ENCODE measurements at places on chromosomes 7 and 10.
A peak's percentile ranks its signal among the peaks of the same experiment; 100 is the strongest.

DNA sequence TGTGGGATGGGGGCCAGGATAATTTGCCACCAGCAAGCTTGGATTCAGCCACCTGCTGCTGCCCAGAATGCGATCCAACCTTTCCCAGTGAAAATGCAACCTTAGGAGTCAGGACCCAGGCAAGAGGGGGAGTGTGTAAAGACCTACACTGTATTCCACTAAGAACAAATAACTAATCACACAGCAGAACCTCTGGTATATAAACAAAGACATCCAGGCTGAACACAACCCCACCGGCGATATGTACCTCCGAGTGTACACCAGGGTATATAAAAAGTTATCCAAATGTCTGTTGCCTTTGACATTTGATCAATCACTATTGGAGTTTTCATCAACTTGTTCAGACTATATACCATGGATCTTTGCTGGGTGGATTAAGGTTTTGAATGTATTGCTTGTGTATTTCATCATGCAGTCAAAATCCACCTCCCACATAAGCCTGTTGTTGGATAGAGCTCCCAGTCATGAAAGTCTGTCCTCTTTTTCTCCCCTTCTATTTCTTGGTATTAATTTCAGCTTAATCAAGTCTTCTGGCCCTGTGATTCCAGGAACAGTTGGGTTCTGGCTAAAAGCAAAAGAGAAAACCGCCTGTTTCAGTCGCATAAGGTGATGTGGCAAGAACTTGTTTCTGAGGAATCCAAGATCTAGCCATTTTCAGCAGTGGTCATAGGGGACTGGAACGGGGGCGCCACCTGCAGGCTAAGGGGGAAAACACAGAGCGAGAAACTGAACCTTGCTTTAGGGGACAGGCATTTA is 290.7 kb downstream of the CCDC3 start:
- peak; percentile 76 for DNase-seq

GRCh38 chr10:77516575-77516974 is 121.0 kb downstream of the KCNMA1 start:
- DNase-seq: no peak

GRCh38 chr10:80702143-80702542 is 164.4 kb downstream of the SH2D4B start:
- no peak for DNase-seq

DNA sequence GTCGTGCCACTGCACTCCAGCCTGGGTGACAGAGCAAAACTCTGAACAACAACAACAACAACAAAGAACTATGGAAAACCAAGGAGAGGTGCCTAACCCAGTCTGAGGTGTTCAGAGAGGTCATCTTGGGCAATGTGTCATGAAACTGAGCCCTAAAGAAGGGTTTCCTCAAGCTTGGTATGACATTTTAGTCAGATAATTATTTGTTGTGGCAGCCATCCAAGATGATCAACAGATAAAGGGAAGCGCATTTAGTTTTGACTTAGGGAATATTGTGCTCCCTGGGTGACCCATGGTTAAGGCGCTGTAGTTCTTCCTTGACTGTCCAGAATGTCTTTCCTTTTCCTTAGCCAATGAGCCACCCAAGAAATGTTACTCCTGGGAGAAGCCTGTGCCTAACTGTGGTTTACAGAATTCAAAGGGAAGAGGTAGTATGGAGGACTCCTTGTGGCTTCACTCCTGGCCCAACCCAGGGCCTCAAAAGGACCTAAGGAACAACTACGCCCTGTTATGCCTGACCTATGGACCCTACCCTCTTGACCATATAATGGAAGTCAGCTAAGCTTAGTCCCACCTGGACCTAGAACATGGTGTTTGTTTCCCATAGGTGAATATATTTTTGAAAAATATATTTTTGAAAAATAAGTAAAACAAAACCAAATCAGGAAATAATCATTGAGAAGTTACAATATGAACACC is 42.4 kb downstream of the TPST1 start:
- no peak for DNase-seq

DNA sequence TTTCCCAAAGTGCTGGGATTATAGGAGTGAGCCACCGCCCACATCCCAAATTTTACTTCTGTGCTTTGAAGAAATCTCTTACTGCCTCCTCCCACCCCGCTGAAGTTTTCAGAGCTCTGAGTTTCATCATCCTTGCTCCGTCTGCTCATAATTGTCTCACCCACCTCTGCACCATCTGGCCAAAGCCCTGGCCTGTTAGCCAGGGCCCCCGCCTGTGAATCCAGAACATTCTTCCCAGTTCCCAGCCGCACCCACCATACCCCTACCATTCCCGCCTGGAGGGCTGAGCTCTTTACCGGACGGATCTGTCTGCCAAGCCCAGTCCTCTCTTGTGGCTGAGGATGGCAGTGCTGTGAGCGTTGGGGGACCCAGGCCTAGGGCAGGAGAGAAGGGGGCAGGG is 14.5 kb downstream of the SSC4D start:
- no peak for DNase-seq

- DNase-seq: no peak
Measured at GRCh38 chr7:116861717-116862116, 670 bp upstream of the CAPZA2 start.

DNA sequence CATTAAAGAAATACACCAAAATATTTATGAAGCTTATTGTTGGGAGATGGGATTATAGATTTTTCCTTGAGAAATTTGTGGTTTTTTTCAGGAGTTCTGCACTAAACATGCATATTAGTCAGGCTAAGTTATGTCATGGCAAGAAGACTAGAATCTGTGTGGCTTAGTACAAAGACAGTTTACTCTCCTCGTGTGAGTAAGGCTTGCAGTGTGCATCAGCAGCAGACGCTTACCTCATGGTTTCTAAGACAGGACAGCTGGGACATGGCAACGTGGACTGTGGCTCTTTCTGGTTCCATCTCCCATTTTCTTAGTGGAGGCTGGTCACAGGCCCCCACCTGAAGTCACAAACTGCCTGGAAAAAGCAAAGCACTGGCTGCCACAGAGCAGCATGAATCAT is 429.6 kb upstream of the VSTM2A start:
- no peak for DNase-seq

- DNase-seq: no peak
Measured at GRCh38 chr10:30781670-30782121, 152.1 kb upstream of the LYZL2 start.

GRCh38 chr10:50511492-50512213 is 112.1 kb downstream of the SGMS1 start:
- no peak for DNase-seq

- DNase-seq: no peak
Measured at GRCh38 chr10:50636618-50637579, 13.1 kb upstream of the SGMS1 start.
